ENCODE measurements at places on chromosomes 5 and 9. TPM values are rescaled to one million over a fixed set of nuclear protein-coding genes. Genes with fewer than 3 reads are reported as not detected.

GRCh38 chr9:132995879-132996278, 17.4 kb downstream of the GFI1B start:
- DNase-seq, result peak; percentile 7

The SYK gene
- 7.4 TPM for total RNA-seq

DNA sequence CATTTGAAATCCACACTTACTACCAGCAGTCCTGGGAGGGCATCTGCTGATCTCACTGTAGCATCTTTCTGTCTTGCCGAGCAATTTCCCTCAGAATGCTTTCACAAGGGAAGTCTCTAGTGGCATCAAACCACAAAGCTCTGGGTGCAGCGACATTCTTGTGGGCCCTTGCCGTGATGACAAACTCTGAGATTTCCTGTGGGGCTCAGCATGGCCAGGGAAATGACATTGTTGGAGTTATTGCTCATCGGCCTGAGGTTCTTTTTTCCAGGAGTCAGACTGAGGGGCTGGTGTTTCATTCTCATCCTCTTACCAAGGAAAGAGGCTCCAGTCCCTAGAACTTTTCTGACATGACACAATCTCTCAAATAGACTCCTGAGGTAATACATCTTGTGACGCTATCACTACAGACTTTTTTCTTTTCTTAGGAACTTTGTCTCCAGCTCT, 51.4 kb downstream of the PFDN1 start:
- DNase-seq, result no peak

The SHOC1 gene
- total RNA-seq, result not detected

Measured in WTC11 (cell line).